ENCODE measurements at places on chromosomes 4 and X.

DNA sequence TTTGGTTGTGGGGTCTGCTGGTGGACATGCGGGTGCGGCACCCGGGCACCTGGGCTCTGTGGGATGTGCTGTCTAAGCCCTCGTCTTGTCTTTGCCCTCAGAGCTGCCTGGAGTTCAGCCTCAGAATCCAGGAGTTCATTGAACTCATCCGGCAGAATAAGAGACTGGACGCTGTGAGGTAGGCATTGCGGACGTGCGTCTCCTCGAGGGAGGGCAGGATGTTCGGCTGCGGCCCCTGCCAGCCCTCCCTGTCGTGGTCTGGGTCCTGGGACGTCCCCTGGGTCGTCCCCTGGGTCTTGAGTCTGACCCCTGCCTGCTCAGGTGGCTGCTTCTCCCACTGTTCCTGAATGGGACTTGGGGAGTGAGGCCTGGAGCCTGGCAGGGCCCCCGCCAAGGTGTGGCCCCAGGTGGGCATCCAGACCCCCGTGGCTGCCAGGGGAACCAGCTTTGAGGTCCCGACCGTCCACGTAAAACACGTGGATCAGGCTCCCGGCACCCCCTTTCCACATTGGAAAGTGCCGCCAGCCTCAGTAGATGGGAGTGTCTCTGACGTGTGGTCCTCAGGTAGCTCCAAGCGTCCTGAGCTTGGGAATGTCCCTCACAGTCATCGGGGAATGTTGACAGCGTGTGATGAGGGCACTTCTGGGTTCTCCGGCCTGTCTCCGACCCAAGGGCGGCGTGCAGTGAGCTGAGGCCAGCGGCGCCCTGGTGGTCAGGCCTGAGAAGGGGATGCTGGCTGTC is 19.3 kb upstream of the UVSSA start:
- DNase-seq, result no peak

GRCh38 chrX:154596290-154596929 is 11.5 kb downstream of the CTAG1A start:
- no peak for DNase-seq

GRCh38 chrX:53711436-53711835 is 24.9 kb upstream of the HUWE1 start:
- DNase-seq, result no peak

DNA sequence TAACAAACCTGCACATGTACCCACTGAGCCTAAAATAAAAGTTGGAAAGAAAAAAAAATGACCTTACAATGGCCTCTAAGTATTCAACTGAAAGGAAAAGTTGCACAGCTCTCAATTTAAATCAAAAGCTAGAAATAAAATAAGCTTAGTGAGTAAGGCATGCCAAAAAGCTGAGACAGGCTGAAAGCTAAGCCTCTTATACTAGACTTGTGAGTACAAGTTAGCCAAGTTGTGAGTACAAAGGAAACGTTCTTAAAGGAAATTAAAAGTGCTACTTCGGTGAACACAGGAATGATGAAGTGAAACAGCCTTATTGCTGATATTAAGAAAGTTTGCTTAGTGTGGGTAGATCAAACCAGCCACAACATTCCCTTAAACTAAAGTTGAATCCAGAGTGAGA is 707.9 kb upstream of the PITX2 start:
- DNase-seq, result no peak

GRCh38 chr4:42671431-42672194 is 14.7 kb upstream of the ATP8A1 start:
- DNase-seq, result no peak

DNA sequence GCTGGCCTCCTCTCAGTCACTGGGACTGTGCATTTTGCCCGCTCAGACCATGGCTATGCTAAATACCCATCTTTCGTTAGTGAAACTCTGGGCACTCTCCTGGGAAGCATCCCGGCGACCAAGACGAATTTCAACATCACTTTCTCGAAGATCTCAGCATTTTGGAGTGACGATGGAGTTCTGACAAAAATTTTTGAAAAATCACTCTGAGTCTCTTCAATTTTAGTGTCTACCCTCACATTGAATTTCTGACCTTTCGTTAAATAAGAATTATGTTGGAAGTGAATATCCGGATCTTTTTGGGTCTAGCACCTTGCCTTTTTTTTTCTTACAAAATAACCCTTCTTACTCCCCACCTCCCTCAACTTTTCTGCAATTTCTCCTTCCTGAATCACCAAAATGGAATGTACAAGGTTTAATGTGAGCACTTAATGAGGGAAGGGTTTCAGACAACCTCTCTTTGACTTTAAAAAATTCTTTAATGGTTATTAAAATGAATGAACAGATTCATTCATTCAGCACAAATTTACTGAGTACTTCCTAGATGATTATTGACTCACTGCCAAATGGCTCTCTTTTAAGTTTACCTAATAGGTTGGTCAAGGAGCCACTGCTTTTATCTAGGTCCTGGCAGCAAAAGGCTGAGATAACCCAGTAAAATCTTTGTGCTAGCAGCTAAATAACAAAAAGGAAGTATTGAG is 746 bp upstream of the AADAT start:
- no peak for DNase-seq
